ENCODE measurements at places on chromosomes 12 and 14.

DNA sequence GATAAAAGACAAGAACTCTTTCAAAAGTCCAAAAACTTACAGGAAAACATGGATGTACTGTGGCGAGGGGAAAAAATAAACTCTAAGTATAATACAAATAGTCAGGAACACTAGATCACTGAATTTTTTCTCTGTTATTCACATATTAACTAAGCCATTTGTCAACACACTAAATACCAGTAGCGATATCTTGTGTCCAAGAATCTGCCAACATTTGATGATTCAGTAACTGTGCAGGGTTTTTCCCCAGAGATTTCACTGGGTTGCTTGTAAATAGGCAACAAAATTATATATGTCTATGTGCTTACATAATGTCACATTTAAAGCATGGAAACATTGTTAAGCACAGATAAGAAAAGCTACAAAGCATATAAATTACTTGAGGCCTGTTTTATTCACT is 205.9 kb downstream of the KIF21A start:
- no peak for DNase-seq

DNA sequence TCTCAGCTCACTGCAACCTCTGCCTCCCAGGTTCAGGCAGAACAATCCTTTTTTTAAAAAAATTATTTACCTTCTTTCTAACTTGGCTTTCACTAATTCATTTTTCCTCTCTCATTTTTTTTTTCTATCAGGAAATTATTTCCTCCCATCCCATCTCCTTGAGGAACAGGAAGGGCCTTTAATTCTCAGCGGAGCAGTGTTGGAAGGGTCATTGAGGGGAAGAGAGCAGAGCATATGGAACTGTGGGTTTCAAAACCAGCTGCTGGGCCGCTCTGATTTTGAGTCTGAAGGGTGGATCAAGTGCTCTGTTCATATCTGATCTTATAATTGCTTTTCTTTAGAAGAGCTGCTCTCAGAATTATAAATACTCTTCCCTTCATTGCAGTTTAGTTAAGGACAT is 29.0 kb downstream of the NUBPL start:
- DNase-seq, result no peak

- no peak for DNase-seq
These were observed 59.7 kb downstream of the CAPZA3 start for GRCh38 chr12:18797604-18798003.

- DNase-seq, result no peak
These were observed 24.1 kb downstream of the DDX47 start for GRCh38 chr12:12837025-12837812.

- no peak for DNase-seq
These were observed 6.5 kb downstream of the HOXC12 start for GRCh38 chr12:53961025-53961761.
